Activated T-helper 9 cell treated with anti-CD3 and anti-CD28 coated beads, Interleukin-2, amount 50 U/mL, for 16 hours (primary cell): ENCODE measurements at places on chromosomes 4 and X.

DNA sequence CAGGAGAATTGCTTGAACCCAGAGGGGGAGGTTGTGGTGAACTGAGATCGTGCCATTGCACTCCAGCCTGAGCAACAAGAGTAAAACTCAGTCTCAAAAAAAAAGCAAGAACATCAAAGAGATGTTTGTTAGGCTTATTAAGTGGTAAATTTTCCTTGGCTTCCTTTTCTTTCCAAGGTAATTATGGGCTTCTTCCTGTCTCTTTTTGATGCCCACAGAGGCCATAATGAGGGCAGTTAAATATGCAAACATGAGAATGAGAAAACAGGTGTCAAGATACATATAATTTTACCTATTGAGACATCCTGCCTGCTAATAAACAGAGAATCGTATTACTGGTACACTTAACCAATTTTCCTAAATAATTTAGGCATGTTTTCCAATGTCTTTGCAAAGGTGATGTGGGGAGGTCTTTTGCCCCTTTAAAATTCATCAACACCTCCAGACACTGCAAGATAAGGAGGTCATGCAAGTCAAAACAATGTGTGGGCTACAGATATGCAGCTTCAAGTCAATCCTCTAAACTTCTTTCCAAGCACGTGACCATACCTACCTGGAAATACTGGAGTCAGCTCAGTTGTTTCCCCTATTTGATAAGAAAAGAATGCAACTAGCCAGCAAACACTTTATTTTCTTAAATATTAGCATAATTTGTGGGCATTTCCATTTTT, 2.7 kb downstream of the SLC39A8 start:
- DNase-seq = no peak

GRCh38 chrX:71870208-71871098, 40.2 kb upstream of the NHSL2 start:
- no peak for DNase-seq

- DNase-seq = no peak
Measured at GRCh38 chr4:13762130-13762529, 134.6 kb upstream of the BOD1L1 start.

DNA sequence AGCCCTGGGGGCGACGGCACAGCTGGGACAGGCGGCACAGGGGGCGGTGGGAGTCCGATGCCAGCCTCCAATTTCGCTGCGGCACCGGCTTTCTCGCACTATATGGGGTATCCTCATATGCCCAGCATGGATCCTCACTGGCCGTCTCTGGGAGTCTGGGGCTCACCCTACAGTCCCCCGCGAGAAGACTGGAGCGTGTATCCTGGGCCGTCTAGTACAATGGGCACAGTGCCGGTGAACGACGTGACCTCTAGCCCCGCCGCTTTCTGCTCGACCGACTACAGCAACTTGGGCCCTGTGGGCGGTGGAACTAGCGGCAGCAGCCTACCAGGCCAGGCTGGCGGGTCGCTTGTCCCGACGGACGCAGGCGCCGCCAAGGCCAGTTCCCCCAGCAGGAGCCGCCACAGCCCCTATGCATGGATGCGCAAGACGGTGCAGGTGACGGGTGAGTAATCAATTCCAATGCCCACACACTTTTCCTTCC, 500 bp downstream of the CDX4 start:
- DNase-seq = no peak

- no peak for DNase-seq
Measured at GRCh38 chrX:42602136-42602535, 175.8 kb downstream of the PPP1R2C start.

DNA sequence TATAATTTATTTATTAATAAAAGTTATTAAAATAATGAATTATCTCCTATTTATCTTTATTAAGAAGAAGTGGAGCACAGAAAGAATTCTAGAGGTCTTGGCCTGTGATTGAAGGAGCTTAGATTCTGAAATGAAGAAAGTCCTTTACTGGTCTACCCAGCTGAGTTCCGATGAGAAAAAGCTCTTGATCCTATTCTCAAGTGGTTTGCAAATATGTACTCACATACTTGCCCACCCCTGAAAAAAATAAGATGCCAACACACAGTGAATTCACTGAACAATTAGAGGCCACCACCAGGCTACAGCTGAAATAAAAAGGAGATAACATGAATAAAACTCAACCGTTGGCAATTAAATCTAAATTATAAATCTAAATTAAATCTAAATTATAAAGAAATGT, 253.4 kb downstream of the MAPK10 start:
- no peak for DNase-seq

GRCh38 chrX:132533409-132533808, 44.6 kb upstream of the MBNL3 start:
- no peak for DNase-seq
